Left colon (tissue), 2 donors: ENCODE measurements at places on chromosomes 1 and 21.

DNA sequence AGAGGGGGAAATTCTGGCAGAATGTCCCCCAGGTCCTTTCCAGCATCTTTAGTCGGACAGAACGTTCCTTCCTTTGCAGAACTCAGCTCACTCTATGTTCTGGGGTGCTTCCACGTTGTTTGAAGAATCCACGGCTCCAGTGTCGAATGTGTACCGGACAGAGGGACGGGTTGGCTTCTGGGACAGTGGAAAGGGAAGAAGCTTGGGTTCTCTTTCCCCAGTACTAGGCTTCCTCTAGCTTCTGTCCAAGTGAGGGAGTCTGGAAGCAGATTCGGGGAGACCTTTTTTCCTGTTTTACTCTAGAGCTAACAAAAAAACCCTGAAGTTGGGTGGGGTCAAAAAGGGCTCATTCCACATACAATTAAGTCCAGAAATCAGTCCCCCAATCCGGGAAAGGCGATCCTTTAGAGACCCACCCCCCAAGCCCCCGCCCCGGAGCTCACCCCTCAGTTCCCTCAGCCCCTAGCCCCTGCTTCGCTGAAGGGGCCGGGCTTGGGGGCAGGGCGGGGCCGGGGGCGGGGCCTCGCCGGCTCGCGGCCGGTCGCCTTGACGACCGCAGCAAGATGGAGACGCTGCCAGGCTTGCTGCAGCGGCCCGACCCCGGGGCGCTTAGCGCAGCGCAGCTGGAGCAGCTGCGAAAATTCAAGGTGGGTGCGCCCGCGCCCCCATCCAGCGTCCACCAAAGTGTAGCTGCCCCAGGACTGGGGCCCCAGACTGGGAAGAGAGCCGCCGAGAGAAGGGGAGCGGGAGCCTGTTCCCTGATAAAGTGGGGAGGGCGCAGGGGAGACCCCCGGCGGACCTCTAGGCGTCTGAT is at the start of gene RIIAD1:
Gene RIIAD1, plus strand, starts transcription at position 549 of the 814 bp plus-strand sequence. Its CDS starts 15 bp downstream, at position 564.
- DNase-seq, result no peak

GRCh38 chr1:44929531-44929930 is 56.9 kb downstream of the EIF2B3 start:
- DNase-seq, result no peak

DNA sequence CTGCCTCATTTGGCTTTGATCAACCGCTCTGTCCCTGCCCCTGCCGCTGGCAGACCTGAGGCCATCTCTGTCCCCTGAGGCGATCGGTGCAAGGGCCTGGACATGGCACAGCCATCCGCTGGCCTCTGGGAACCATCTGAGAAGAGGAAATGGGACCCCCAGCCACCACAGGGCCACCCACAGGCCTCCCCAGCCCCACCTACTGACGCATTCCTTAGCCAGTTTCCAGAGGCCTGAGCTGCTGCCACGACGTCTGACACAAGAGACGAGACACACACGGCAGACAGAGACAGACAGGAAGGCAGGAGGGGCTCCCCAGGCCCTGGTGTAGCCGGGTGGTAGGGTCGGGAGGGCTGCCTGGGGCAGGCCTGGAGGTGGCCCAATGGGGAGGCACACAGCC is 37.3 kb upstream of the EDN2 start:
- no peak for DNase-seq

GRCh38 chr1:3248155-3249141 is 179.4 kb downstream of the PRDM16 start:
- no peak for DNase-seq

GRCh38 chr1:148161053-148161901 is 9.2 kb upstream of the NBPF11 start:
- no peak for DNase-seq

- DNase-seq, result no peak
These were observed 31.7 kb downstream of the RASSF5 start for GRCh38 chr1:206538901-206539640.

DNA sequence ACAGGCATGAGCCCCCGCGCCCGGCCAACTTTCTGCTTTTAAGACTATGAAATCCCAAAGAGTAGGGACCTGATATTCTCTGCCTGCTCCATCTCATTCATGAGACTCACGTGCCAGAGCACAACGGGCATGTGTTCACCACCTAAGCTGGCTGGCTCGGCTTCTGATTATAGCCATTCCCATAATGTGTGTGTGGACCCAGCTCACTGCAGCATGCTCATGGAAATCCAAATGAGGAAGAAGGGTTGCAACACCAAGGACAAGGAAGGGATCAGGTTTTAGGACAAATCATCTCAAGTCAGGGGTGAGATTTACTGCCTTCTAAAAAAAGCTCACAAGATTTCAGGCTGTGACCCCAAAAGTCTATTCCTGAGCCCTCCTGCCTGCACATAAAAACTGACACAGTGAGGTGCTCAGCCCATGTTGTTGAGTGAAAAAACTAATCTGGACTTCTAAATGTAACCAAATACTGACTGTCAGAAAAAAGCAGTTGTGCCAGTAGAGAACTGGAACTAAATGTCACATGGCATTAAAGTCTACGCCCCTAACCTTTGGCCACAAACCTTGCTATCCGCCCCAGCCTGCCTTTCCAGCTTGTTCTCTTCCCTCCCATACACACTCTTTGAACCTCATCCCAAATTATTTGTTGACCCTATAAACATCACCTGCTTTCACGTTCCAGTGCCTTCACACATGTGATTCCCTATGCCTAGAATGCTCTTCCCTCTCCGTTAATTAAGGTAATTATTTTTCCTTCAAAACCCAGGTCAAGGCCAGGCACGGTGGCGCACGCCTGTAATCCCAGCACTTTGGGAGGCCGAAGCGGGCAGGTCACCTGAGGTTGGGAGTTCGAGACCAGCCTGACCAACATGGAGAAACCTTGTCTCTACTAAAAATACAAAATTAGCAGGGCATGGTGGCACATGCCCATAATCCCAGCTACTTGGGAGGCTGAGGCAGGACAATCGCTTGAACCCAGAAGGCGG is 9.1 kb upstream of the COA7 start:
- DNase-seq, result peak; percentile 73

DNA sequence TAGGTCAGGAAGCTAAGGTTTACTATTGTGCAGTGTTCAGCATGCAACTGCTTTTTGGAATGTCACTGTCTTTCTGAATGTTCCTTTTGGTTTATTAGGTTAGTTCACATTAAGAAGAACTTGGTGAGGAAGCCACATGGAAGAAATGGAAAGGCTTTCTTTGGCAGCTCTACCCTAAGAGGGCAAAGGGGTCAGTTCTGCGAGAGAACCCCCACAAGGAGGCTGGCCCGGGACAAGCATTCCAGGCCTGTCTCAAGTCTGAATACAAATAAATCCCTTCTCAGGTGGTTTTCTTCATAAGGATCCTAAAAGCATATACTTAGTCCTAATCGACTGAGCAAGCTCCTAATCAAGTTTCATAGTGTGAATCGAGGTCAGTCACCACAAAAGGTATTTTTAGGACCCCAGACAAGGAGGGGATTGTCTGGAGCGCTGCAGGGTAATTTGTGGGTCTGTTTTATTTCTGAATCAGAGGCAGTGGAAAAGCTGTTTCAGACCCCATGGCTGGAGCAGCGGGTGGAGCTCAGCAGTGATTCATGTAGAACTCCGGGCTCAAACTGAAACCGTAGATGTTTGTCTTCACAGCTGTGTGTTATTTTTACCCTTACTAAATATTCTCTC is 63.3 kb downstream of the ERG start:
- DNase-seq, result no peak

DNA sequence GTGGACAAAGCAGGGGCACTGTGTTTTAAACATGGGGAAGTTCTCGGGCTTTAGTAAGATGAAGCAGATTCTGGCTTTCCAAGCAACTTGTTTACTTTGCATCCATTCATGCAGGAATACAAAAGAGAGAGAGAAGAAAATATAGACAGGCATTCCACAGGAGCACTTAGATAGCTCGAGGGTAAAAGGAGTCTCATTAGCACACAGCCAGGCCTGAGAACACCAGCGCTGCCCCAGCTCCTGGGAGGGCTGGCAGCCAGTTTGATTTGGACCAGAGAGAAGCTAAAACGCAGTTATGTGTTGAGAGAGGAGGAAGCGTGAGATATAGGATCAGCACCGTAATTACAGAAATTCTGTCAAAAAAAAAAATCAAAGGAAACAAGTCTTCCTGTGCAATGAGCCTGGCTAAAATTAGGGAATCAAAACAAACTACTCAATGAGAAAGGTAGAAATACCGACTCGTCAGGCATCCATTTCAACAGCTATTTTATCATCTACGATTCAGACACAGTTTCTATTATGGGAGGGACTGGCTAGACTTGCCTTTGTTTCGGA is 68.2 kb downstream of the CLSTN1 start:
- DNase-seq, result no peak

DNA sequence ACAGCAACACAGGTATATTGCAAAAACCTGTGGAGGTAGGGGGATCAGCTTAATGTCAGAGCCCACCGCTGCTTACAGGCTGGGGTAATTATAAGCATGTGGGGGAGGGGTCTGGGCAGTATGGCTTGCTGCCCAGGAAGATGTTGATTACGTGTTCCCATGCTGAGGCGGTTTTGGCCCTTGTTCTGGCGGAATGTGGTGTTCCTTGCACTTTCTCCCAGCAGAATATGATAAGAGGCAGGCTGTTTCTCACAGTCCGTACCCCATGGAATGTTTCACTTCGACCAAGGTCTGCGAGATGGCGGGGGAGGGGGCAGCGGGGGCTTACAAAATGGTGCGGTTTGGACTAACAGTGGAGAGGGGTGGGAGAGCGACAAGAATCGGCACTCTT is 9.8 kb upstream of the HPCAL4 start:
- DNase-seq, result no peak

GRCh38 chr1:172429331-172430127 is 9.0 kb downstream of the C1orf105 start:
- no peak for DNase-seq

GRCh38 chr1:92929461-92929860 is 31.8 kb downstream of the DIPK1A start:
- no peak for DNase-seq
